ENCODE measurements at places on chromosomes 3 and 15. TPM values are rescaled to one million over a fixed set of nuclear protein-coding genes. Genes with fewer than 3 reads are reported as not detected.

- no peak overlapping the region for H3K27ac ChIP-seq
- no peak for DNase-seq
- no peaks in the 10 kb centered on the region for H3K36me3 ChIP-seq
- H3K4me3 ChIP-seq, result no peak overlapping the region
- H3K4me1 ChIP-seq, result no peaks in the 10 kb centered on the region
Observed at GRCh38 chr3:37680401-37680800, 181.3 kb upstream of the CTDSPL start.

GRCh38 chr3:22971497-22971896 lies 231.6 kb upstream of the UBE2E2 start:
- no peak overlapping the region for H3K4me3 ChIP-seq
- no peaks in the 10 kb centered on the region for H3K36me3 ChIP-seq
- H3K27ac ChIP-seq, result no peak overlapping the region
- no peaks in the 10 kb centered on the region for H3K27me3 ChIP-seq

DNA sequence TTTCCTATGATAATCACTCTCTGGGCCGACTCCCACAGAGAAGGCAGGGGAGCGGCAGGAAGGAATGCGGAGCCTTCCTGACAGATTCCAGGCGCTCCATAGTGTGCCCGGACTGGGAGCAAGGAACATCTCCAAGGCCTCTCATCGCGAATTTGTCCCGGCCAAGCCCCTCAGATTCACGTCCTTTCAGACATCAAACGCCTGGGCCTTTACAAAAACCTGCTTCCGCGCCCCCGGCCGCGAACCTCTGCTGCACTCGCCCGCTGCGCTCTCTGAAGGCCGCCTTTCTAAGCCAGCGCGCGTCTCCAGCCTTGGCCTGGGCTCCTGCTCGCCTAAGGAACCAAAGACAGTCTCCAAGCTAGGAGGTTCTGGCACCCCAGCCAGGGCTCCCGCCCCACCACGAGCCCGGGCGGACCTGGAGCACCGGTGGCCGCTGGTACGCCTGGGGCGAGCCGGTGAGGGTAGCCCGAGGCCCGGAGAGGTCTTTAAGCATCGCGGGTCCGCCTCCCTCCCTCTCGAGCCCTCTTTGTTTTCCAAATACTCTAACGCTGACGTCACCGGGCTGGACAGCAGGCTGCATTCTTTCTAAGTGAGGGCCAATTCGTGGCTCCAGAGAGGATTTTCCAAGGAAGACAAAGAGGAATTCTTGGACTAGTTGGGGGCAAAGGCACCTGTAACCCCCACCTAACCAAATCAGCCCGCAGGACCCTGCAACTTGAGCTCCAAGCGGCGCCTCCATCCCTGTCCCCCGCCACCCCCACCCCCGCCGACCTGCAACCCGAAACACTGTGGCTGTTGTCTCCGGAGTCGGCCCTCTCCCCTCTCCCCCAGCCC lies 759 bp downstream of the AMOTL2 start:
- H3K4me1 ChIP-seq, result peaks cover 7% of the 10 kb centered on the region
- H3K36me3 ChIP-seq, result peaks cover 38% of the 10 kb centered on the region
- peak; percentile 92 for DNase-seq
- peak overlapping the region; percentile 99 for H3K27ac ChIP-seq
- H3K27me3 ChIP-seq, result no peaks in the 10 kb centered on the region
- peak overlapping the region; percentile 88 for H3K4me3 ChIP-seq

The RTP3 gene
- total RNA-seq, result not detected

The NUP210 gene
- total RNA-seq, result 0.10 TPM

The GLDN gene
- 0.43 TPM for total RNA-seq

The FBXL22 gene
- 0.10 TPM for total RNA-seq

The SFMBT1 gene
- 13.9 TPM for total RNA-seq

Data from SJCRH30 (cell line).